ENCODE measurements at places on chromosomes 2 and 18. TPM values are rescaled to one million over a fixed set of nuclear protein-coding genes. Genes with fewer than 3 reads are reported as not detected.

Gene CD8B
- total RNA-seq: not detected

Gene IL37
- not detected for total RNA-seq

Gene LYG1
- not detected for total RNA-seq

Gene CRYGC
- total RNA-seq: not detected

Gene MRPL19
- total RNA-seq: 43.8 TPM

Gene TBC1D8
- total RNA-seq: 16.1 TPM

Gene CLEC4F
- not detected for total RNA-seq

Gene PRSS56
- total RNA-seq: not detected

Gene PAX3
- 4.6 TPM for total RNA-seq

Gene FLACC1
- total RNA-seq: 10.8 TPM

Gene RAPGEF4
- 19.0 TPM for total RNA-seq

Gene CPLX4
- total RNA-seq: 2.4 TPM

Gene CNTNAP5
- total RNA-seq: 2.6 TPM

Gene SERPINB10
- 0.96 TPM for total RNA-seq

Gene ABCG5
- 0.96 TPM for total RNA-seq

Gene DCDC2C
- 1.7 TPM for total RNA-seq
